G401 (cell line): ENCODE measurements at places on chromosomes 1 and 21. TPM values are rescaled to one million over a fixed set of nuclear protein-coding genes. Genes with fewer than 3 reads are reported as not detected.

- no peak for DNase-seq
Measured at GRCh38 chr21:43187715-43188114, 18.9 kb downstream of the CRYAA start.

The SLC22A15 gene
- not detected in 2 replicates for total RNA-seq

GRCh38 chr1:119631433-119632102, 16.5 kb downstream of the ZNF697 start:
- DNase-seq: peak; percentile 57

DNA sequence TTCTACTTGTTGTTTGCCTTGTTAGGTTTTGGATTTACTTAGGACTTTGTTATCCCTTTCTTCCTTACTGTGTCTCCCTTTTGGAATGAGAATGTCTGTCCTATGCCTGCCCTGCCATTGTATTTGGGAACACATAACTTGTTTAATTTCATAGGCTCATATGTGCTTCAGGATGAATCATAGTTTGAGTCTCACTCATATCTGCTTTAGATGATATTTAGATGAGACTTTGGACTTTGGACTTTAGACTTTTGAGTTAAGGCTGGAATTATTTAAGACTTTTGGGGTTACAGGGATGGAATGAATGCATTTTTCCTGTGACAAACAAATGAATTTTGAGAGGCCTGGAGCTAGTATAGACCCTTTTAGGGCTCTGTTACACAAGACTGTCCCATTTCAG, 33.4 kb downstream of the PSMG1 start:
- DNase-seq: no peak

DNA sequence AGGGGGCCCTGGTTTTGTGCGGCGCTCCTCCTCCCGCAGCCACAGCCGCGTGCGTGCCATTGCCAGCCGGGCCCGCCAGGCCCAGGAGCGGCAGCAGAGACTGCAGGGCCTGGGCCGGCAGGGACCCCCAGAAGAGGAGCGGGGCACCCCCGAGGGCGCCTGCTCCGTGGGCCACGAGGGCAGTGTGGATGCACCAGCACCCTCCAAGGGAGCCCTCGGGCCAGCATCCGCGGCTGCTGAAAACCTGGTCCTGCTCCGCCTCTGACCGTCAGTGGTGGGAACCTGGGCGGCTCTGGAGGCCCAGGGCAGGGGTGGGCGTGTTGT, 21.5 kb downstream of the PANK4 start:
- DNase-seq: no peak

The AK2 gene
- 244 and 260 TPM in 2 replicates for total RNA-seq

The RGS13 gene
- not detected in 2 replicates for total RNA-seq

- DNase-seq: peak; percentile 44
Measured at GRCh38 chr1:66240491-66241484, 293.2 kb upstream of the SGIP1 start.

DNA sequence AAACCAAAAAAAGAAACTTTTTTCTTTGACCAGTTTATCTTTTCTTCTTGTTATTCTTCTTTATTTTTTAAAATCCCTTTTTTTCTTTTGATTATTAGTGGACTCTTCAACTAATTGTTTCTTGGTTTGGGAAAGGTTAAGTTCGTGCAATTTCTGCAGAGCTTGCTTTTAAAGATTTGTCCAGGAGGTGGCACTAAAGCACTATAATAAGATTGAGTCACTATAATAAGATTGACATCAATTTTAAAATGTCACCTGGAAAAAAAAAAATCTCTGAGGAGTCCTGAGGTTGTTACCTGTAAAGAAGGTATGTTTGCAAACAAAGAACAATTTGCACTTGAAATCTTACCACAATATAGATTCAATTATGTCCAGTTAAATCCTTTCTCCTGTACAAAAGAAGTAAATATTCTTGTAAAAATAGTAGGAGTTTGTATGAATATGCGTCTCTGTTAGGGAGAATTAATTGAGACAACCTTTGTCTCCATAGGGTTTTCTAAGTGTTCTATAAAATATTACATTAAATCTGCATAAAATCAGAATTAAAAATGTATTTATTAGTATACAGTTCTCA, 166.7 kb downstream of the ADGRL4 start:
- peak; percentile 39 for DNase-seq

DNA sequence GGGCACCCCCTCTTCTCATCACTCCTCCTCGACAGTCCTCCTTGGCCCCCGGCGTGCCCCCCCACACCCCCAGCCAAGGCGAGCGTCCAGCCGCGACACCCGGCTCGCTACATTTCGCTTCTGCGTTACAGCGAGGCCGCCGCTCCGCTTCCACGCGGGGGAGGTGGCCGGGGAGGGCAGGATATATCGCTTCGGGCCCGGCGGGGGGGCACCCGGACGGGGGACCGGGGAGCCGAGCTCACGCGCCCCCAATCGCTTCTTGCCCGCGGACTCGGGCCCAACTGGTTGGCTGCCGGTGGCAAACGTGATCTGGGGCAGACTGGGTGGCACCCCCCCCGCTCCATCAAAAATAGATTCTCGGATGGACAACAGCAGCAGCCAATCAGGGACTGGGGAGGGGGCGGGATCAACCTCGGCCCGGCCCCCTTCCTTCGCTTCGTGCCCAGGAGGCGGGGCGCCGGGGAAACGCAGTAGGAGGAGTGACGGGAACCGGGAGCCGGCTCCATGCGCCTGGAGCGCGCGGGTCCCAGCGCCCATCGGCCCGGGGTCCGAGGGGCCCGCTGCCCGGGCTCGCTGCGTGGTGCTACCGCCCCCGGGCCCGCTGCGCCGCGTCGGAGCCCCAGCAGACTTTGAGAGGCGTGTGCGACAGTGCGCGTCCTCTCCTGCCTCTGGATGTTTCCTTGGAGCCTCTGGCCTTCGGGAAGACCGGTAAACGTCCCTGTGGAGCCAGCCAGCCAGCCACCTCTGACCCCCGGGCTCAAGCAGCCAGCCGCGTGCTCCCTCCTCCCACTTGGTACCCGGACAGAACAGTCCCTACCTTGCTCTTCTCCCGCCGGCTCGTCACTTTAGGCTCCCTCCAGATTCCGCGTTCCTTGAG, at the start of gene SLC41A1:
Gene SLC41A1 (minus strand): TSS at position 321 of the 877 bp plus-strand sequence. CDS start 2,757 bp downstream, outside the sequence.
- peak; percentile 98 for DNase-seq

GRCh38 chr1:110151175-110151669, 928 bp downstream of the SLC6A17 start:
- DNase-seq: peak; percentile 51

- DNase-seq: no peak
Measured at GRCh38 chr1:209547626-209548025, 35.9 kb upstream of the CAMK1G start.

DNA sequence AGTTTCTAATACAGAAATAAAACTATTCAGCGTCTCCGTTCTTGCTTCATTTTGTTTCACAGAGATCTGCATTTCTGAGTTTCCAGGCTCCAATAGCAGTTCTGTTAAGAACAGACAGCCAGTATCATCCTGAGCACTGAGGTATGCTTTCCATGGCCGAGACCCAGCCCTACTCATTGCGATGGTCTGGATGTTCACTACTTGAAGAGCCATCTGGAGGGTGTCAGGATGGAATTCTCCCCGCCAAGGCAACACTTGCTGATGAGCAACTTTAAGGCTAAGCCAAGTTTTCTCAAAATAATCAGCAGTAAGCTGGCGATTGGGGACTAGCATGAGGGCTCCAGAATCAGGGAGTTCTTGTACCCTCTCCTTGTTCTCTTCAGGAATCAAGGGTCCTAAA, 7.7 kb upstream of the BCL2L15 start:
- peak; percentile 76 for DNase-seq

DNA sequence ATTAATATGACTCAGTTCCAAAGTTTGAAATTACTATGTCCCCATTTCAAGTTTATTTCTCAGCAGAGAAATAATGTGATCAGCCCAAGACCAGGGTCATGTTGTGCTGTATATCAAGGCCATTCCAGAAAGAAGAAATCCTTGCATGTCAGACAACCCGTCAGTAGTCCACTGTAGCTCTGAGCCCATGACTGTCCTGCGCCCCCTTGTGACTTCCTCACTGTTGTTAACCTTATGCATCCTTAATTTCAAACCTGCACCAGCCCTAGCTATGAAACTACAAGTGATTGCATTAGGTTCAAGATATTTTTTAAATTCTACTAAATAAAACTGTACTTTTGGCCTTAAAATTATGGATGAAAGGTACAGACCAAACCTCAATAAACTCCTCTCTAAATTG, 133.0 kb downstream of the LRRC7 start:
- no peak for DNase-seq

DNA sequence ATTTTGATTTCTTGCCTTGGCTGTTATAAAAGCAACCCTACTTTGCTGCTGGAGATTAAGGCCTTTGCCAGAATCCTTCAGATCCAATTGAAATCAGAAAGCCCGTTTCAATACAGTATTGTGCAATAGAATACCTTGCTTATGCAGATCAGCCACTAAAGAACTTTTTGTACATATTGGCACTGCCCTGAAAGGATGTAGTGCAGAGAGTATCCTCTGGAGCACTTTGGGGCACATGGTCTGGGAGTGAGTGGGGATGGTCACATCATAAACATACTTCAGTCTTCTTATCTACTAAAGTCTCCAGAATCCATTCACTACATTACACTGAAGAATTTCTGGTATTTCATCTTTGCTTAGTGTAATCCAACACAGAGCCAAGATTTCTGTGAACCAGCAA, 189.0 kb downstream of the CENPF start:
- DNase-seq: no peak

GRCh38 chr1:55215194-55216021, at the start of gene USP24:
USP24 (minus strand) TSS chr1:55215364; CDS start chr1:55215113, 251 bp downstream.
- DNase-seq: peak; percentile 77

GRCh38 chr1:45654540-45655280, 30.9 kb upstream of the CCDC17 start:
- DNase-seq: peak; percentile 72

DNA sequence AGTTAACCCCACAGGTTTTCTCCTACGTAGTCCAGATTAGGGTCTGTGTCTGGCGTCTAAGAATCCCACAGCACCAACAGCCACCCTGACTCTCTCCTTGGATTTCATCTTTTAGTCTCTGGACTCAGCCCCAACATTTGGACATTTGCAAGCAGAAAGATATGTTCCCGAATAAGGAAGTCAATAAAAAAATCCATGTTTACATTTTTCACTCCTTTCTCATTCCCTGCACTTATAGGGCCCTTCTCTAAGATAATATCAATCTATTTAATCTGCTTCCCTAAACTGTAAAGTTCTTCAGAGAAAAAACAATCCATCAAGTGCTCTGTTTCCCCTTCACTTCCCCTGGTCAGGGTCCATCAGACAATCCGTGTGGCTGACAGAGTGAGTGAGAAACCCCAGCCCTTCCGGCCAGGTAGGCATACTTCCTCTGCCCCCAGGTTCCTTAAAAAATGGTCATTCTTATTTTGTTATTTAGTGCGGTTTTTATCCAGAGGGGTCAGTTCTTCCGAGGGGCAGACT, 105.9 kb upstream of the CDC42BPA start:
- DNase-seq: no peak

- no peak for DNase-seq
Measured at GRCh38 chr1:158916085-158916484, 15.3 kb upstream of the PYHIN1 start.

- DNase-seq: no peak
Measured at GRCh38 chr1:31651766-31652165, 7.1 kb upstream of the PEF1 start.

- DNase-seq: no peak
Measured at GRCh38 chr1:227793948-227794816, 21.3 kb upstream of the PRSS38 start.

DNA sequence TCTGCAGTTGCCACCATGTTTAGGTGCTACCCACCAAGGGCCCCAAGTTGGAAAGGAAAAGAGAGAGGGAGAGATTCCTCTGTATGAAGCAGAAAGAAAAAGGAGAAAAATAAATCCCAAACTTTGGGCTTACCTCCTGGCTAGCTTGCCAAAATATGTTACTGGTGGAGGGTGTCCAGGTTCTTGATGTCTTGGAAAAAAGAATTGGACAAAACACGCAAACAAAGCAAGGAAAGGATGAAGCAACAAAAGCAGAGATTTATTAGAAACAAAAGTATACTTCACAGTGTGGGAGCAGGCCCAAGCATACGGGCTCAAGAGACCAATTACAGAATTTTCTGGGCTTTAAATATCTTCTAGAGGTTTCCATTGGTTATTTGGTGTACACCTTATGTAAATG, 204.5 kb upstream of the LRRC7 start:
- no peak for DNase-seq

GRCh38 chr1:90357995-90358394, 359.1 kb downstream of the BARHL2 start:
- DNase-seq: no peak

DNA sequence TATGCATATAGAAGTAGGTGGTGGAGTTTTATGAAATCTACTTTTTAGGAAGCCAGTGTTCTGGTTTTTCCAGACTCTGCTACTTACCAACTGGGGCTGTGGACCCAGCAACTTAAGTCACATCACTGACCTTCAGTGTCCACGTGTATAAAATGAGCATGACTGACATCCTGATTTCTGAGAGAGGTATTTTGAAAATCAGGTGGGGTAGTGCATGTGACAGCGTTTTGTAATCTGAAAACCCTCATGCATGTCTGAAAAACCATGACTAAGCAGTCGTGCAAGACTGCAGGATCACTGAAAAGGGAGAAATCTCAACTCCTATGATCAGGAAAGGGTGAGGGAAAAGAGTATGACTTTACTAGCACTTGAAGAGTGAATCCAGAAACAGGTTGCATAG, 26.1 kb downstream of the CR1L start:
- no peak for DNase-seq

- no peak for DNase-seq
Measured at GRCh38 chr21:41743321-41744027, 23.4 kb downstream of the RIPK4 start.

- DNase-seq: peak; percentile 60
Measured at GRCh38 chr1:109263597-109264378, 14.4 kb downstream of the CELSR2 start.

DNA sequence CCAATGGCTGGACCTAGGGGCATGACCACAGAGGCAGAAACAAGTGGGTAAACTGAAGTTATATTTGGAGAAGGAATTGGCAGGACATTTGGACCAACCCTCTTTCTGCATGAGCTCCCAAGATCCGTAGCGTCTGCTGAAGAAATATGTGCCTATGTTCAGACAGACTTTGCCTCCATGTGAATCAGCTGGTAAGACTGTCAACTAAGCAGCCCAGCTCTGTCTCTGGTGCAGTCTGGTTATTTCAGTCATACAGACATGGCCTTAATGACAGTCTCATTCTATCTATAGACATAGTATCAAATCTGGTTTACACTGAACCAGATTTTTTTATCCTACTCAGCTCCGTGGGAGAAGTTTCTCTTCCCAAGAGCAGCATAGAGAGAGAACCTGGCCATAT, 63.1 kb upstream of the PBX1 start:
- DNase-seq: no peak
